ENCODE measurements at places on chromosomes 3 and 15.

DNA sequence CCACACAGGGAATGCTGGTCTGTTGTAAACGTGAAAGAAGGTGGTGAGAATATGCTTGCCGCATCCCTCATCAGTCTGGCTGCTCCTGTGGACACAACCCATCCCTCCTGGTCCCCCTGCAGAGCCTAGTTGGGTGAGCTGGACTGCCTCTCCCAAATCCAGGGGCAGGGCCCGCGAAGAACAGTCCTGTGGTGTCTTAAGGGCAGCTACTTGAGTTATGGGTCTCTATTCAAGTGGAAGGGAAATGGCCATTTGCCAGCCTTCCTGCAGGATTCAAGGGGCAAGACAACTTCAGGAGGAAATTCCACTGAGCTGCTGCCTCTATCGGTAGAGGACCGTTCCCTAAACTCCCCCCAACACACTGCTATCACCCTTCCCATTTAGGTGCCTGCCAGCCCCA, 98.9 kb downstream of the IQSEC1 start:
- no peak for DNase-seq

GRCh38 chr3:28590860-28591259, 242.2 kb upstream of the AZI2 start:
- DNase-seq, result no peak

DNA sequence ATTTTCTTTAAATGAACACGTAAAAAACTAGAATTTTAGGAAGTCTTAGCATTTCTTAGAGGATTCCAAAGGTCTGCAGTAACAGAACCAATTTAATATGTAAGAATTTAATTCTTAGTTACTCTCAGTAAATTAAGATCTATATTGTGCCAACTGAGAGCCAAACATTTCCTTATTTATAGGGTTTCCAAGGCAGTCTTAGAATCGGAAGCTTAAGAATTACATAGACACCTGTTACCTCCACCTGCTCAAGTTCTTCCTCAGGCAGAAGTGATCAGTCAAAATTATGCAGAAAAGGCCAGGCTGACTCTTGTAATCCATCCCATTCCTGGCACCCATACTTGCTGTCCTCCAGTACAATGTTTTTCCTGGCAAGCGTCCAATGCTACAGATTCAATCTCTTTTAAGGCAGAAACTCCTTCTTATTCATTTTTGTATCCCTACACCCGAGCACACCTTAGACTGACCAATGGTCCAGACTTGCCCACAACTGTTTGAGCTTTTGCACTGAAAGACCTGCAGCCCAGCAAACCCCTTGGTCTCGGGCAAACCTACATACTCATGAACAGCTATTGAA, 64.3 kb downstream of the NCEH1 start:
- no peak for DNase-seq

DNA sequence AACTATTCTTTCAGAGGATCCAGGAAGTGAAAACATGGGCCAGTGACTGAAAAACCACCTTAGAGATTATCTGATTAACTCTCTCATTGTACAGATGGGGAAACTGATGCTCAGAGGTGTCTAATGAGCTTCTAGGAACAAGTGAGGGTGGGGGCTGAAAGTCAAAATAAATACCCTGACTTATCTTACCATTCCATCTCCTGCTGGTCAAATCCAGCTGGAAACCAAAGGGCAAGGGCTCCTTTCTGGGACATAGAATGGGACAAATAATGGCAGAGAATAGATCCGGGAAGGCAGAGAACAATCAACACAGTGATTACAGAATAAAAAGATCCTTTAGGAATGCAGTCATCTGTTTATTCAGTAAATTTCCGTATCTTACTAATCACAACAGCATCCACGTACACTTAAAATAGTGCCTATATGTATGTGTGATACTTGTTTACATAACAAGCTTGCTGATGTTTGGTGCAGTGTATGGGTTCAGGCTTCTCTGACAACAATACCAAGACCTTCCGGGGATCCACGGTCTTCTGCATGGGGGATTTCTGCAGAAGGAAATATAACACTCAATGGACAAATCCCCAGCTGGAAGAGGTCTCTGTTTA, 173.2 kb downstream of the THSD4 start:
- DNase-seq, result no peak

- DNase-seq, result no peak
These were observed 73.4 kb downstream of the CTNNB1 start for GRCh38 chr3:41272667-41273066.

DNA sequence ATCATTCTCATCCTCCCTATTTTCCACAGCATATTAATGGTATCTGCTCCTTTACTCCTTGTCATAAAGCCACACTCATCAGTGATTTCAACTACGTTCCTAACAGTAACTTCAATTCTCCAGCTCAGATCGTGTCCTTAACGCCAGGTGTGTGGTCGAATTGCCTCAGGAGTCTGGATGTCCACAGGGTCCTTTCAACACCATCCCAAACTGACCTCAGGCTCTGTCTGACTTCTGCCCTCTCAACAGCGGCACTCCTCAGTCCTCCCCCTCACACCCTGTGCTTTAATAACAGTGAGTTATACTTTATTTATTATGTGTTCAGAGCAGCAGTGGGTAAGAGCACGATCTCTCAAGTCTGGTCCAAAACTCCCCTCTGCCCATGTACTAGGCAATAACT, 42.4 kb downstream of the ST3GAL6 start:
- DNase-seq, result no peak

- no peak for DNase-seq
These were observed 142.4 kb upstream of the RGMA start for GRCh38 chr15:93231261-93231925.

DNA sequence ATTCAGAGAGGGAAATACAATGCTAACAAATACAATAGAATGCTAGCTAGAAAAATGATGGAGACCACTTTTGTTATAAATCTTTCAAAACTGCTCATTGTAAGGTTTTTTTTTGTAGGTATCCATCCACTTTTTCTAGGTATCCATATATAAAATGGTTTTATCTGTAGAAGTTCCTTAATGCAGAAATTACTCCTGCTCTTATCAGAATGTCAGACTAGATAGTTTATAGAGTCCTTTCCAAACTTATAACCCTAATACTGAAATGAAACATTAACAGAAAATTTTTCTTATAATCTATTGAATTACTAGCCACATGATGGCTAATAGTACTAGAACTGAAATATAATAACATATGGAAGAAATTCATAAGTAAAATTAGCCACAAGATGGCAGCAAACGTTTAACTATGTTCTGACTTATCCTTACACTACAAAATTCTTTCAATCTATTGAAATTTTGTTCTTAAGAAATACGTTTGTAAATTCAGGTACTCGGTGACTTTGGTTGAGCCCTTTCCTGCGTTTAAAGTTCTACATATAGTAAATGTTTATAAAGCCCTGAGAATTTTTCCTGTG, 58.5 kb downstream of the ECT2 start:
- no peak for DNase-seq

GRCh38 chr3:10437272-10437994, 68.0 kb downstream of the ATP2B2 start:
- peak; percentile 31 for DNase-seq

GRCh38 chr15:99974246-99974645, 241.0 kb upstream of the LYSMD4 start:
- DNase-seq, result no peak

- no peak for DNase-seq
These were observed 9.6 kb downstream of the KBTBD13 start for GRCh38 chr15:65085990-65086679.

GRCh38 chr3:117011687-117012250, 302.2 kb downstream of the TUSC7 start:
- no peak for DNase-seq

GRCh38 chr3:120791913-120792312, 49.4 kb downstream of the GTF2E1 start:
- DNase-seq, result no peak

- no peak for DNase-seq
These were observed 92.6 kb downstream of the CHDH start for GRCh38 chr3:53753518-53754183.
